ENCODE measurements at places on chromosomes 5 and 9.

GRCh38 chr5:122751293-122751782, 23.5 kb upstream of the SNX2 start:
- DNase-seq, result no peak

GRCh38 chr5:54645882-54646355, 128.4 kb downstream of the SNX18 start:
- DNase-seq, result no peak

- DNase-seq, result no peak
These were observed at the start of gene FAT2 for GRCh38 chr5:151591144-151591819. Gene FAT2 (minus strand): TSS chr5:151591331. CDS start chr5:151568931, 22,400 bp downstream.

GRCh38 chr9:134050726-134051125, 17.1 kb downstream of the BRD3 start:
- DNase-seq, result no peak

DNA sequence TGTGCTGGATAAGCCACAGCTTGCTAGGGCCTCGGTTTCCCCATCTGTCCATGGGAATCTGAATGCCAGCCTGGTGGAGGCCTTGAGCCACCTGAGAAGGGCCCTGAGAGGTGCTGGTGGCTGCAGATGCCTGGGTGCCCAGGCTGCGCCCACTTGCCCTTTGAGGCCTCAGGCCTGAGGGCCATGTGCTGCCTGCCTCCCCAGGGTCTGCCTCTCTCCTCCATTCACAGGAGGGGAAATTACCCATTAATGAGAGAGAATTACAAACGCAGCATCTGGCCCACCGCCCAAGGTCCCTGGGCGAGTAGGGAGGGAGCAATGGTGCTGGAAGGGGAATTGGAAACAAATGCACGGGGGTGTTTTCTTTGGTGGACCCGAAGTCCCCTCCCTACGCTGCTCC, 59.6 kb downstream of the BARX1 start:
- DNase-seq, result no peak

DNA sequence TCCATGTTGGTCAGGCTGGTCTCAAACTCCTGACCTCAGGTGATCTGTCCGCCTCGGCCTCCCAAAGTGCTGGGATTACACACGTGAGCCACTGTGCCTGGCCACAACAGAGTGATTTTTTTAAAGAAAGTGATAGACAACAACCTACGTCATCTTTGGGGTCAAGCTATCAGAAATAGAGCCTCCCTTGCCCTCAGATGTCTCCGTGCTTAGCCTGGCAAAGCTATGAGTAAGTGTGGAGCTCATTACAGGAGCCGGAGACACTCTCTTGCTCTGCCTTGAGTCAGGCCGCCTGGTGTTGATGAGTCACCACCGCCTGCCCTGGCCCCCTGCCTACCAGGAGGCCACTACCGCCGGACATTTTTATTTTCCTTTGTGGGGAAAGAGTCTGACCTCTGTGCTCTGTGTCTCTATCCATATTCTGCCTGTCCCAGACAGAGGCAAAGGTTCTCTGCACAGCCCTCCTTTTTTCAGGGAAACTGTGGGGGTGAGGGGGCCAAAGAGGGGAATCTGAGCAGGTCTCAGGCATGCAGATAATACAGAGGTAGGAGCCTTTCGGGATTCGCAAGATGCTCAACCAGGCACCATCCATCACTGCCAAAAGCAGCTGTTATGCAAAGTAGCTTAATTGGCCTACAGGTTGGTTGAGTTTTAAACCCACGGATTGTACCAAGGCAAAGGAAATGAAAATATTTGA, 123.7 kb upstream of the CPEB4 start:
- no peak for DNase-seq

All from globus pallidus (tissue), 1 donor.